ENCODE measurements at places on chromosomes 4 and X.

DNA sequence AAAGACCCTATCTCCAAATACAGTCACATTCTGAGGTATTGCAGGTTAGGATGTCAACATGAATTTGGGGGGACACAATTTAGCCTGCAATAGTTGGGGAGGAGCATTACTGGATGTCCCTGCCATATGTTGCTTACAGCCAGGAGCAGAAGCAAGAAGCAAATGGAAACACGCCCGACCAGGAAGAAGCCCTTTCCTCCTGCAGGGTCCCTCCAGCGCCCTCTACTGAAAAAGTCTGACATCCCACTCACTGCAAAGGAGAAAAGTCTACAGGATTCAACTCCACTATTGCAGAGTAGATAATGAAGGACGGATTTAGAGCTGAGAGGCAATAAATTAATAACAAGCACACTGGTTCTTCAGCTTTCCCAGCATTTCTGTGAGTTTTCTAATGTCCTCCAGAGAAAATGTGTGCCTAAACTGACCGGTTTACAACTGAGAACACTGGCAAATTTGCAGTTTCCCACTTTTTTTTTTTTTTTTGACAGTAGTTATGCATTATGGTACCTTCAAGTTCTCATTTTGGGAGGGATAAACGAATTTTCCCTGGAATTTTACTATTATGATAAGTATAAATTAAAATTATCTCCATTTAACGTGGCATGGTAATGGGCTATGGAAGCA, 31.7 kb downstream of the COQ2 start:
- no peak for DNase-seq

DNA sequence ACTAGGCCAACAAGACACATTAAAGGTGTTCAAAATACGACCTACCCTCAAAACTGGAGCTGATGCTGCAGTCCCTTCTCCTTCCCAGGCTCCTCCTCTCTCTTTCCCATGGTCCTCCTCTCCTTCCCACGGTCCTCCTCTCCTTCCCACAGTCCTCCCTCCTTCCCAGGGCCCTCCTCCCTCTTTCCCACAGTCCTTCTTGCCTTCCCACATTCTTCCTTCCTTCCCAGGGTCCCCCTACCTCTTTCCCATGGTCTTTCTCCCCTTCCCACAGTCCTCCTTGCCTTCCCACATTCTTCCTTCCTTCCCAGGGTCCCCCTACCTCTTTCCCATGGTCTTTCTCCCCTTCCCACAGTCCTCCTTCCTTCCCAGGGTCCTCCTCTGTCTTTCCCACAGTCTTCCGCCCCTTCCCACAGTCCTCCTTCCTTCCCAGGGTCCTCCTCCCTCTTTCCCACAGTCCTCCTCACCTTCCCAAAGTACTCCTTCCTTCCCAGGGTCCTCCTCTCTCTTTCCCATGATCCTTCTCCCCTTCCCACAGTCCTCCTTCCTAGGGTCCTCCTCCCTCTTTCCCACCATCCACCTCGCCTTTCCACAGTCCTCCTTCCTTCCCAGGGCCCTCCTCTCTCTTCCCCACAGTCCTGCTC, 54.2 kb downstream of the SH3KBP1 start:
- no peak for DNase-seq

- DNase-seq = peak; percentile 33
Observed at GRCh38 chr4:102761296-102761701, 531 bp upstream of the MANBA start.

GRCh38 chr4:71595576-71596108, 188.2 kb downstream of the GC start:
- DNase-seq = no peak
